ENCODE measurements at places on chromosomes 11 and 22.
A peak's percentile ranks its signal among the peaks of the same experiment; 100 is the strongest.

DNA sequence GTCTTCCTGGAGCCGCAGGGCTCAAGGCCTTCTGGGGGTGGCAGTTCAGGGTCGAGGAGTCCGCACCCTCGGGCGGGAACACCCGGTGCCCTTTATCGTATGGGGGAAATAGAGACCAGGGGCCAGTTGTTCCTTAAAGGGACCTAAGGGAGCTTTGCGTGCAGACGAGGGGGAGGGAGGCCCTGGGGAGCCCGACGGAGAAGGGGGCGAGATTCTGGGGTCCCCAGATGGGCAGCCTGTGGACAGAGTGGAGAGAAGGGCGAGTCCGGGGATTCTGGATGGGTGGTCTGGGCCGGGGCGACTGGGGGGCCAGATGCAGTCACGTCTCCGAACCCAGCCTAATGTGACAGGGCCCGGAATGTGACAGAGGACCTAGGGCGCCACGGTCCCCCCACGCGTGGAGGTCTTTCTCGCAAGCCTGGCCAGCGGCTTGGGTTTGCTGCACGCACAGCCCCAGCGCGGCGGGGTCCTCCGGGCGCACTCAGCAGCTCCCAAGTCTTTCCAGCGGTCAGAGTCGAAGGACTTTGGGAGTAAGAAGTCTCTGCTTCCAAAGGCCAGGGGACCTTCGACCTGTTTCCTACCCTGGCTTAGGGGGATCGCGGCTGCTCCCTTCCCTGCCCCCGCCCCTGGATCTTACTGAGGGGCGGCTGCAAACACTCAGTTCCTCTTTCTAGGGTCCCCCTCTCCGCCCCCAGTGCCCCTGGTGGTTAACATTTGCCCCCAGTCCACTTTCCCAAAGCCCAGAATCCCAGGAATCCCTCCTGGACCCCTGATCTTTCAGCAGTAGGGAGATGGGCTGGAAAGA, 547 bp downstream of the TUBA8 start:
- DNase-seq, result no peak

DNA sequence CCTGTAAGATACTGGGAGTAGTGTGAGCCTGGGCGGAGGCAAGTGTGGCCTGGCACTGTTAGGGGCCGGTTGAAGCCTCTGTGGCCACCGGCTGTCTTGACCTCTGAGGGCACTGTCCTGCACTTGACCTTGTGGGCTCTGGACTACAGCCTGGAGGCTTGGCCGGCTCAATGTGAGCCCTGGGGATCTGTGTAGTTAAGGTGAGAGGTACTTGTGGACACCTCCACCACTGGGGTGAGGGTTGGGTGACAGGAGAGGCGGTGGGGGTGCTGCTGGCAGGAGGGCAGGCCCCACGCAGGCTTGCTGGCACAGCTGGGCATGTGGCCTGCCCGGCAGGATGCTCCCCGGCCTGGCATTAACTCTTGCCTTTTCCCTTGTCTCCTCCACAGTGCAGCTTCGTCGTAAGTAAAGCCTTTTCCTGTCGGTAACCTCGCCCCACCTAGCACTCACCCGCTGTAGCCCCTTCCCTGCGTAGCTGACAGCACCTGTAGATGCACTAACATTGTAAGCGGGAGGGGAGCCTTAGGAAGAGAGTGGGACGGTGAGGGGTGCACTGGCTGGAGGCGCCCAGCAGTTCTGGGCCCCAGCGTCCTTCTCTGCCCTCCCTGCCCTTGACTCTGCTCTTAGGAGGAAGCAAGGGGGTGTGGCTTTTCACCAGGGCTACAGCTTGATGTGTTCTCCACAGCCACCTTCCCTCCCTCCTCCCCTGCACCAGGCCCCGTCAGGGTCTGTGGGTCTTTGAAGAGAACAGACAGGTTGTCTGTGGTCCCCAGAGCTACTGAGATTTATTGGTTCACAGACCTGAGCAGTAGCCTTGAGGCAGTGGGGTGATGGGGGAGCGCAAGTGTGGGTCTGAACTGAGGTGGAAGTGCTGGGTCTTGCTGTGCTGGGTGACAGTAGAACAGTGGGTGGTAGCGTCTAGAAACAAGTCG, 17.6 kb downstream of the INCENP start:
- no peak for DNase-seq

- no peak for DNase-seq
Observed at GRCh38 chr22:25362883-25363240, 143.4 kb downstream of the CRYBB2 start.

GRCh38 chr11:42025121-42025803, 565.8 kb upstream of the LRRC4C start:
- DNase-seq, result no peak

GRCh38 chr22:38957046-38957770, at the start of gene APOBEC3A:
Gene APOBEC3A (plus strand): TSS chr22:38957609. CDS start chr22:38957692, 83 bp downstream.
- no peak for DNase-seq

DNA sequence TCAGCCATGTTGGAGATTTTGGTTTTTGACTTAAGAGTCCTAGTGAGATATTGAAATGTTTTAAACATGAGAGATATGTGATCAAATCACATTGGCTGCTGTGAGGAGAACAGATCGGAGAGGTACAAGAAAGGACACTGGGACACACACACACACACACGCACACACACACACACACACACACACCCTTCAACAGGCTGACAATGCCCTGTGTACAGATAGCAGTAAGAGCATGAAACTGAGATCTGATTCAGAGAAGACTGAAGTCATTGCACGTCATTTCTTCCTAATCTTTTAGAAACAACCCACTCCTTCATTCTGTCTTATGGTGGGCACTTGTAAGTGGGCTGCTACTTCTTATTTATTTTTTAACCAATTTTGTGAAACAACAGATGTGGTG, 200.5 kb upstream of the E2F8 start:
- DNase-seq, result no peak

- DNase-seq, result no peak
Observed at GRCh38 chr11:121890377-121890776, 225.6 kb downstream of the BLID start.

- DNase-seq, result no peak
Observed at GRCh38 chr11:113091481-113091780, 130.2 kb downstream of the NCAM1 start.

DNA sequence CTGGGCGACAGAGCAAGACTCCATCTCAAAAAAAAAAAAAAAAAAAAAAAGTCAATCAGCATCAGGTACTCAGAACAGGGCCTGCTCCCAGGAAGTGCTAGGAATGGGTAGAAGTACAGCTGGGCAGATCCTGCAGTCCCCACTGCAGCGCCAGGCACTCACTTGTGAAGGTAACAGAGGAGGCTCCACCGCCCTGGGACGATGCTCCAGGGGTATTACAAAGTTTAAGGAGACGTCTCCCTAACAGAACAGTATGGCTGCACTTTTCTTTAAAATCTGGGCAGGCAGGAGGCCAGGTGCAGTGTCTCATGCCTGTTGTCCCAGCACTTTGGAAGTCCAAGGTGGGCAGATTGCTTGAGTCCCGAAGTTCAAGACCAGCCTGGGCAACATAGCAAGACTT, 1449.0 kb downstream of the BRD1 start:
- no peak for DNase-seq

- no peak for DNase-seq
Observed at GRCh38 chr22:35634943-35635540, 13.2 kb upstream of the APOL6 start.

GRCh38 chr11:104127828-104128227, 36.1 kb downstream of the PDGFD start:
- DNase-seq, result no peak

GRCh38 chr11:69891421-69892236, 72.4 kb upstream of the FGF3 start:
- no peak for DNase-seq

GRCh38 chr11:73382747-73383146, 6.5 kb downstream of the RELT start:
- no peak for DNase-seq

GRCh38 chr11:115709297-115709696, 205.1 kb upstream of the CADM1 start:
- no peak for DNase-seq

DNA sequence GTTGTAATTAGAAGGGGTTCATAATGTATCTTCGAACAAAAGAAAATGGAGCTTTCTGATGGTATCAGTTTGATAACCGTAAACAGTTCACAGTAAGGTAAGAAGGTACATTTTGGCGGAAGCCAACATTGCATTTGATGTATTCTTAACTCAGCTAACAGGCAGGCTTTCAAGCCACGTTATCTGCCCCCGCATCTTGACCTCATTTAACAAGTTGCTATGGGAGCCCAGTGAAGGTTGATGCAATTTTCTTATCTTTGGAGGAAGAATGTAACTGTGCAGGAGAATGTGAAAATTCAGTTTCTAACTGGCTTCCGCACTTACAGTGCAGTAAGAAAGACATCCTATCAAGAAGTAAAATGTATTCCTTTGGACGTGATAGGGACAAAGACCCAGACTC, 110.6 kb downstream of the ETS1 start:
- peak; percentile 56 for DNase-seq

GRCh38 chr11:1502954-1503707, 16.6 kb upstream of the MOB2 start:
- no peak for DNase-seq

GRCh38 chr11:65151331-65151899, 17.1 kb upstream of the SYVN1 start:
- no peak for DNase-seq

- no peak for DNase-seq
Observed at GRCh38 chr11:21893565-21893867, 299.4 kb upstream of the ANO5 start.

DNA sequence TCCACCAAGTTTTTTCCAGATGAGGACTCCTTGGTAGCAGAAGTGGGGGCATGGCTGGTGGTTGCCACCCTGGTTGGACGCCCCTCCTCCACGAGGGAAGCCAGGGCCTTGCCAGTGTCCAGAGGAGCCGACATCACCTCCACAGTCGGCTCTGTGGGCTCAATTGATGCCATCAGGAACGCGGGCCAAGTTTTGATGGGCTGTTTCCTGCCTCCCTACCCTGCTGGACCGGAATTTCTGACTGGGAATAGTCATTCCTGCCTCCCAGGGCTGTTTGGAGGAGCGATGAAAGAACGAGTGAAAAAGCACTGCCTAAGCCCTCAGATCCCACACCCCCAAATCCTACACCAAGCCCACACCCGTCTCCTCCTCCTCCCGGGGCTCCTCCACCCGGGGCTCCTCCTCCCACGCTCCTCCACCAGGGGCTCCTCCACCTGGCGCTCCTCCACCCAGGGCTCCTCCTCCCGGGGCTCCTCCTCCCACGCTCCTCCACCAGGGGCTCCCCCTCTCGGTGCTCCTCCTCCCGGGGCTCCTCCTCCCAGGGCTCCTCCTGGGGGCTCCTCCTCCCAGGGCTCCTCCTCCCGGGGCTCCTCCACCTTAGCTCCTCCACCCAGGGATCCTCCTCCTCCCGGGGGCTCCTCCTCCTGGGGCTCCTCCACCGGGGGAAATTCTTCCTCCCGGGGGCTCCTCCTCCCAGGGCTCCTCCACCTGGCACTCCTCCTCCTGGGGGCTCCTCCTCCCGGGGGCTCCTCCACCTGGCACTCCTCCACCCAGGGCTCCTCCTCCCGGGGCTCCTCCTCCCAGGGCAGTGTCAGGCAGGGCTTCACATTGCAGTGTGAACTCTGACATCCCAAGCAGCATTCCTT, 10.0 kb upstream of the PRR5 start:
- DNase-seq, result no peak

GRCh38 chr11:29937526-29937925, 79.3 kb downstream of the KCNA4 start:
- DNase-seq, result no peak

GRCh38 chr11:72308226-72309073, 64.5 kb upstream of the PHOX2A start:
- DNase-seq, result no peak

DNA sequence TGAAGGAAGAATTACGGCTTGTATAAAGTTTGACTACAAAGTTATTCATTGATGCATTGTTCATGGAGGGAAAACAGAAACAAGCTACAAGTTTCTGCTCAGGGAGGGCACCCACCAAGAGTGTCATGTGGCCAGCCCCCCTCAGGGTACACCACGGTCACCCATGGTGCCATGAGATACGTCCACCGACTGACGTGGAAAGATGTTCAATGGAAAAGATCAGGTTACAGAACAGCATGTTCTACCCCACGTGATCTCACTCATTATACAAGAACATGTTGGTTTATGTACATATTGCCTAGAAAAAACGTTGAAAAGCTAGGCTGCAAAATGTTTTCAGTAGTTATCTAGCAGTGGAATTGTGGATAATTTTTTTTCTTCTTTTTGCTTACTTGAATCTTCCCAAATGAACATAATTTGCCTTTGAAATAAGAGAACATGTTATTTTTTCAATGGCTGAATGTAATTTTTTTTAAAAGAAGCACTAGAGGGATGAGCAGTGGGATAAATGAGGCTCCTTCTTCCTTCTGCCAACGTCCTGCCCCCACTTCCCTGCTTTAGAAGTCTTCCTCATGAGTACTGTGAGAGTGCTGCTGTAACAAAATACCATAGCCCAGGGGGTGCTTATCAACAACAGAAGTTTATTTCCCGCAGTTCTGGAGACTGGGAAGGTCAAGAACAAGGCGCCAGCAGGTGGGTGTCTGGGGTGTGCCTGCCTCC, 22.5 kb downstream of the RCN1 start:
- DNase-seq, result no peak

- DNase-seq, result no peak
Observed at GRCh38 chr22:42282943-42283277, 12.5 kb upstream of the TCF20 start.

- DNase-seq, result no peak
Observed at GRCh38 chr22:47304191-47304831, 541.9 kb downstream of the TBC1D22A start.

- no peak for DNase-seq
Observed at GRCh38 chr11:41110527-41110926, 348.9 kb downstream of the LRRC4C start.

All from stimulated activated CD4-positive, alpha-beta T cell treated with anti-CD3 and anti-CD28 coated beads, Interleukin-2, amount 100 ng/mL, for 24 hours (primary cell).